ENCODE measurements at places on chromosomes 5 and 9.

DNA sequence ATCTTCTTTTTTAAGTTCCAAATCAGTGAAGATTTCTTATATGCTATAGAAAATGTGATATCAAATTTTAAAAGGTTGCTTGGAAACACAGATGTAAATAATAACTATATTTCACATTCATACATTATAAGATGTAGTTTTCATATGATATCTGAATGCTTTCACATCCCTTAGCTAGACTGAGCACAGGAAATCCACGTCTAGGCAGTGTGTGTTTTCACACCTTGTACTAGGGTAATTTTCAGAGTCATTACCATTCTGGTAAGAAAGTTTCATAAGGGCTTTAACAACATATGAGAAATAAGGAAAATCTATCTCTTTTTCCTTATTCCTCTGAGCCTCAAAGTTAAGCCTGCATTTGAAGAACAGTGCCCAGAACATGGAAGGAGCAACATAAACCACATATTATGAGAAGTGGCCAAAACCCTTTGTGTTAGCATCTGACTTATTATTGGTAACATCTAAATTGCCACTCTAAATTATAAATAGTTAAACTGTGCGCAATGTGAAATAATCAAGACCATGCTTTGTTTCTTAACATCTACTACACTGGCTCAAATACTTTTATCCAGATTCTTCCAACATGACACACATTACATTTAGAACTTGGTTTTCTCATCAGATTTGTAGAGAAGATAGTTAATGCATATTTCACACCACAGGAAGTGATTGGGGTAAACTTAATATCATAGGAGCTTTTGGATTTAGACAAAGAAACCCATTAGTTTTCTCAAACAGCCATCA, 113.3 kb downstream of the PPP2R2B start:
- no peak for DNase-seq

DNA sequence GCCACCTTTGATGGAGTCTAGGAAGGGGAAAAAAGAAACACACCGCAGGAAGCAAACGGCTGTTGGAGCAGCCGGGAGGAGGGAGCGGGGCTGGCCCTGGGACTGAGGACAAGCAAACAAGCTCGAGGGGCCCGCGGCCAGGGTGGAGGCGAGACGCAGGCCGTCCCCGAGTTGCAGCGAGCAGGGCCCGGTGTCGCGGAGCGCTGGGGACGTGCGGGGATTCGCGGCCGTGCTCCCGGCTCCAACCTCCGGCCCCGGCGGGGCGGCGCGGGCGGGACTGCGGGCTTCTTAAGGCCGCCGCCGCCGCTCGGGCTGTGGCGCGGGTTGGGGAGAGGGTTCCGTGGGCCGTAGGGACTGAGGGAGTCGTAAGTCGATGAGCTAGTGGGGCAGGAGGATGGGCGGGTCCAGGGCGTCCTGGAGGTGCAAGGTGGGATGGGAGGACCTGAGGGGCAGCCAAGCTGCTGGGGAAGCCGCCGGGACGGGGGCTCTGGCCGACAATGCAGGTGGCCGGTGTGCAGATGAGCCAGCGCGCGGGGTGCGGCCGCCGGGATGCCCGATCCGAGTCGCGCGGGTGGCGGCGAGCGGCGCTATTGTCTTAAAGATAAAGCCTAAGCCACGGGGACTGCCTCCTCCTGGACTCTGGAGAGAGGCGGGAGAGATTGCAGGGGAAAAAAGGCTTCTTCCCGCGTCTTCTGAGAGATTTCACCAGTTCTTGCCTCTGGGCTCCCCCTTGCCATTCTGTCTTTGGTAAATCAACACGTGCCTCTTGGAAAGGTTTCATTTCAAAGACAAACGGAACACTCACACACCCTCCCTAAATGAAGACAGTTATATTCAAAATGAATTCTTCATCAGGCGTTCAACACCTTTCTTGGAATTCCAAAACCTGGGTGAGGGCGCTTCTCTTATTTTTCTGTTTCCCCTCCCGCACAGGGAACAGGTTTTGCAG, 1.6 kb upstream of the HAPLN1 start:
- no peak for DNase-seq

- DNase-seq: no peak
Measured at GRCh38 chr5:123412206-123412605, 11.0 kb downstream of the CEP120 start.

DNA sequence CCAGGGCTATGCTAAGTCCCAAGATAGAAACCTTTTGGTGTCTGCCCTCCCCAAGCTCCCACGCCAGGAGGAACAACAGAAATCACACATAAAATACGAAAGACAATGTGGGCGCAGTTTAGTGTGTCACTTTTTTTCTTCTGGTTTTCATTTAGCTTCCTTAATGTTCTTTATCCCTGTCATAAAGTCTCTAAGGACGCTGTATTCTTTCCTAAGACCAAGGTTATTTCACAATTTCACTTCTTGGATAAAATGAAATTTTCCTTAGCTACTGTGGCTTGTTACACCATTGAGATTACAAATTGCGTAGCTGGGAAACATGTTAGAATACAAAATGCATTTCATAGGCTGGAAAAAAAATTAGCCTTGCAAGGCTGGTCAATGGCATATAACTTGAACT, 85.4 kb downstream of the GLIS3 start:
- DNase-seq: no peak

DNA sequence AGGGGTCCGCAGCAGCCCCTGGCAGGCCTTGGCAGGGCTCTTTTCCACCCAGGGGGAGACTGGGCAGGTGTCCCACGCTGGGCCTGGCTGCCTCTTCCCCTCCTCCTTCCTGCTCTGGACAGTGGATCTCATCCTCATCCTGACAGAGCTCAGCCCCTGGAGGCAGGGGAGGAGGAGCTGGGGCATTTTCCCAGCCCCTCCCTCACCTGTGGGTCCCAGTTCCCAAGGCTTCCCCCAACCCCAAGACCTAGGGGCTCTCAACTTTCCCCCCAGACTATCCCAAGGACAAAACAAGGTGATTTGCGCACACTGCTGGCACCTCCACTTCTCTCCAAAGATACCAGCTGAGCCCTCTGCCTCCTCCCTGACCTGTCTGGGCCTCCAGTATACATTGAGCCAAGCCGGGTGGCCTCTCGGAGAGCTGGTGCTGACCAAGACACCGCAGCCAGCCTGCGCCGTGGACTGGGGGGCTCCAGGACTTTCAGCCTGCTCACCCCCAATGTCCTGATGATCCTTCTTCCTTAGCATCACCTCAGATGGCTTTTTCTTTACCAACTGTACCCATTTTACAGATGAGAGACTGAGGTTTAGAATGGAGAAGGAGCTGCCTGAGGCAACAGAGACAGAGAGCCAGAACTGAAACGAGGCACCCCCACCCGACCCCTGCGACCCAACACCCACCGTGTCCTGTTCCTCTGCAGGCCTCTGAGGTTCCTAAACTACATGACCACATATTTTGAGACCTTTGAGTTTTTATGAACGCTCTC, 126.6 kb downstream of the BARX1 start:
- no peak for DNase-seq

DNA sequence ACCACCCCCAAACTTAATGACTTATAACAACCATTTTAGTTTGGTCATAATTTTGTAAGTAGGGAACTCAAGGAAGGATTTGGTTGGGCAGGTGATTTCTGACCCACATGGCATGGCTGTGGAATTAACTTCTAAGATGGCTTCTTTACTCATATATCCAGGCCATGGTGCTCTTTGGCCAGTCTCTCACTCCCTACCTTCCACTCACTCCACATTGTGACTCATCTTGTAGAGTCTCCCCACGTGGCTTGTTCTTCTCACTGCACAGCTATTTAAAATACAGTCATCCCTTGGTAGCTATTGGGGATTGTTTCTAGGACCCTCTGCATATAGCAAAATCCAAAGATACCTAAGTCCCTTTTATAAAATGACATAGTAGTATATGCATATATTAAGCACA, 76.6 kb upstream of the MAST4 start:
- DNase-seq: no peak

GRCh38 chr5:73638344-73639095, 12.5 kb downstream of the ARHGEF28 start:
- no peak for DNase-seq

DNA sequence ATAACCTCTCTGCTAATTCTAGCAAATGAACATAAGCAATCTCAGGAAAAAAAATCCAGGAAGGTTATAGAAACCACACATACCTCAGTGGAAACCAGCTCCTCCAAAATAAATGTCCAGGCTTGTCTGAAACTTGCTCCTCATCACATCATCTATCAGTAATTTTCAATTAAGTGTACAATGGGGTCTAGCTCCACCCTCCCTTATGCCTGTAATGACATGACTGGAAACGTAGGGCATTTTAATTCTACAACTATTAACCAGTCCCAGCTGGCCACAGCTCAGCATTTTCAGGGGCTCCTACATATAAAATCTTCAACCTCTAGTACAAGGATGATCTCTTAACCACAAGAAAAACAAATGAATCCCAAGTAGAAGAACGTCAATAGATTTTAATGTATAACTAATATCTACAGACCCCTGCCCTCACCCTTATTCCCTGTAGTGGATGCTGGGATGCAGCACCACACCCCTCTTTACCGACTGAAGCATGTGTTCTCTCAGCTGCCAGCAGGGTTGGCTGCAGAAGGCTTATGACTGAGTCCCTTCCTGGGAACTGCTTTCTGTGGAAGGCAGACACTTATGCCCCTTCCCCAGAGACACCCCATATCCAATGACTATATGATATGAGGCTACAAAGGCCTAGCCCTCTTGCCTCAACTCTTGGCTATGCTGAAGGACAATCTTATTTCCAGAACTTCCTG, 6.8 kb downstream of the TSSK1B start:
- no peak for DNase-seq

Data from activated T-cell treated with anti-CD3 and anti-CD28 coated beads for 24 hours (primary cell).